Pons (tissue), 1 donor: ENCODE measurements at places on chromosomes 16 and 17.

GRCh38 chr17:73042809-73043685, 49.4 kb downstream of the SLC39A11 start:
- peak; percentile 61 for DNase-seq

DNA sequence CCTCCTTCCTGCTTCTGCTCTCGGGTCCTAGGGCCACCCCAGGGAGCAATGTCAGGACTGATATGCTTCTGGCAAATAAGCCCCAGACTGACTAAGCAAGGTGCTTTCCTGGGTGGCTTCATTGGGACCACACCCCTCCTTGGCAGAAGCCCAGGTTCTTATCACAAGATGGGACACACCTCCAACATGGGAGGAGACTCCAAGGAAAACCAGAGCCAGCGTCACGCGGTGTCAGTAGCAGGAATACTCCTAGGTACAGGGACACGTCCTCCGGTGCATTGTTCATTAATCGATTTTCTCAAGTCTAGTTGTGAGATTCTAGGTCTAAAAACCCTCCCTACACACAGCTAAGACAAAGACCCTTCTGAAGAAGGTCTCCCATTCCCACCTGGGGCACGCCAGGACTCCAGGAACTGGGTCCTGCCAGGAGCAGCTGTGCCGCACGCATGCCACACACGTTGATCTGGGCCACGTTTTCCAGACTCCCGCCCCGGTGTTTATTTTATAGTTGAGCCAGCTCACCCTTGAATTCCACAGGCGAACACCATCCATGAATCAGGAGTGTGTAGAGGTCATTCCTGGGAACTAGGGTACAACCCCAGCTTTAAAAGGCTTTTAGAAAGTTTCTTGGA, 30.8 kb downstream of the FA2H start:
- no peak for DNase-seq

- DNase-seq, result no peak
These were observed 1290.6 kb upstream of the CDH8 start for GRCh38 chr16:63326736-63327339.

GRCh38 chr17:81922566-81923301, 4.8 kb upstream of the SIRT7 start:
- no peak for DNase-seq

- peak; percentile 24 for DNase-seq
These were observed 27.6 kb downstream of the CCDC40 start for GRCh38 chr17:80063830-80064585.

- no peak for DNase-seq
These were observed 63.5 kb downstream of the SPACA3 start for GRCh38 chr17:33055171-33055611.

- DNase-seq, result no peak
These were observed 42.0 kb downstream of the PECAM1 start for GRCh38 chr17:64348666-64349065.

GRCh38 chr16:78562111-78562510, 462.7 kb downstream of the WWOX start:
- DNase-seq, result no peak

GRCh38 chr17:48631693-48632578, 5.8 kb upstream of the HOXB9 start:
- no peak for DNase-seq

DNA sequence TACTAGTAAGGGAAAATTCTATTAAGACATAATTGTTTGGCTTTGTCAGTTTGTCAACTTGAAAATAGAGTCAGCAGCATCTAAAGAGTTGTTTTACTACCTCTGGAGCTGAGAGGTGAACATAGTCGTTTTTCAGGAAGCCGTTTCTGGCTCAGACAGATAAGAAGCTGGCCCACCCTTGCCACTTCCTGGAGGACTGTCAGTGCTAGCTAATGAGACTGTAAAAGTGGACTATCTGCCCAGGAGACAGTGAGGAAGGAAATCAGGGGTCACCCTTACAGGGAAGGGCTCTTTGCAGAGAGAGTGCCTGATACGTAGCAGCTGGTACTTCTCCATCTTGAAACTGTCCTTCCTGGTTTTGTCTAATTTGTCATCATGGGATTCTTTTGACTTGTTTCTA, 328.7 kb downstream of the WWOX start:
- DNase-seq, result no peak

DNA sequence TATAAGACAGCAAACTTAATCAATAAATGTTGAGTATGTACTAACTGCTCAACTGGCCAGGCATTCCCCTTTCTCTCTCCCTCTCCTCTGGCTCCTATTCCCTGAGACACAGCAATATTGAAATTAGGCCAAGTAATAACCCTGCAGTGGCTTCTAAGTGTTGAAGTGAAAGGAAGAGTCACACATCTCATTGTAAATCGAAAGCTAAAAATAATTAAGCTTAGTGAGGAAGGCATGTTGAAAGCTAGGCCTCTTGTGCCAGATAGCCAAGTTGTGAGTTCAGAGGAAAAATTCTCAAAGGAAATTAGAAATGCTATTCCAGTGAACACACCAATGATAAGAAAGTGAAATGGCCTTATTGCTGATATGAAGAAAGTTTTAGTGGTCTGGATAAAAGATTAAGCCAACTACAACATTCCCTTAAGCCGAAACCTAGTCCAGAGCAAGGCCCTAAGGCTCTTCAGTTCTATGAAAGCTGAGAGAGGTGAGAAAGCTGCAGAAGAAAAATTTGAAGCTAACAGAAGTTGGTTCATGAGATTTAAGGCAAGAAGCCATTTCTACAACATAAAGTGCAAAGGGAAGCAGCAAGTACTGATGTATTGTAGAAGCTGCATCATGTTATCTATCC, 35.4 kb upstream of the ABCC11 start:
- peak; percentile 47 for DNase-seq

DNA sequence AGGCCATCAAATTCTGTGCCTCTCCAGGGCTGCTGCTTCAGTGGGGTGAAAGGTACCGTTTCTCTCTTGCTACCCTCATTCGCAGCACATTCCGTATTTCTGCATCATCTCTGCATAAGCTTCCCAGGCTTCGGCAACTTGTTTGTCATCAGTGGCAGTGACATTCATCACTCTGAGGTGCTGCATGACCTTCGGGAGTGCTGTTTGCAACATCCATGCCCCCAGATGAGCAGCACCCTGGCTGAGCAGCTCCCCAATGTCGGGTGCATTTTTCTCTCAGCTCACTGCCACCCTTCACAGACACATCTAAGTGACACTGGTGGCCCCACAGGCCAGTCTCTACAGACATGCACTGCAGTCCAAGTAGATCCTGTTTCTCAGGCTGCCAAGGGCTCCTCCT, 3.8 kb downstream of the CREBBP start:
- no peak for DNase-seq

- no peak for DNase-seq
These were observed 222.5 kb upstream of the GSE1 start for GRCh38 chr16:85390511-85391174.

GRCh38 chr17:57114085-57114673, 29.1 kb downstream of the AKAP1 start:
- DNase-seq, result no peak

- no peak for DNase-seq
These were observed 3.4 kb downstream of the SP6 start for GRCh38 chr17:47847341-47848197.

GRCh38 chr17:55889271-55889670, 138.4 kb downstream of the PCTP start:
- DNase-seq, result no peak

- DNase-seq, result no peak
These were observed 4.3 kb upstream of the EZH1 start for GRCh38 chr17:42748908-42749798.

DNA sequence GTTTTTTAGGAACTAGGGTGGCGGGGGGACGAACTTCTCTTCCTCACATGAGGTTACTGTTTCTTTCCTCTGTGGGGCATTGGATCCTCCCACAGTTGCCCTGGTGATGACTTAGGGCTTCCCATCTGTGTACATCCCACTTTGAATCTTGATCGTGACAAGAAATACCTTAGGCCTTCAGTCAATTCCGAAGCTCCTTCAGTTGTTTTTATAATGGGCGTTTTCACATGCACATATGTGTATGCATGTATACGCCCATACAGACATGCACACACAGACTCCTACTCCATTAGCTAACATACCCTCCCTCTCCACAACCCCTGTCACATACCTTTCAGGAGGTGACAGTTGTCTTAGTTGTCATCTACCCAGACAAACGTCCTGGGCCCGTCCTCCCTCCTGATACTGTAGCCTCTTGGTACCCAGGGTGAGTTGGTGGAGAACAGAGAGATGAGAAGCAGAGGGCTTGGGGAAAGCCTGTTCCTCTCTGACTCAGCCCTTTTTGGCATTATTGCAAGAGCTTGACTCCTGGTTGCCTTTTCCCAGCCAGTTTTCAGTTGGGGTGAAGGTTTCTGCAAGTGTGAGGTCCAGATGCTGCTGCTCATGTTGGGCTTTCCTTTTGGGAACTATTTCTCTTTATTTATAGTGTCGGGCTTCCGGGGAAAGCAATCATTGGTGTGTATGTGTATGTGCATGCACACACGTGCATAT, 2.2 kb upstream of the AOC2 start:
- no peak for DNase-seq

DNA sequence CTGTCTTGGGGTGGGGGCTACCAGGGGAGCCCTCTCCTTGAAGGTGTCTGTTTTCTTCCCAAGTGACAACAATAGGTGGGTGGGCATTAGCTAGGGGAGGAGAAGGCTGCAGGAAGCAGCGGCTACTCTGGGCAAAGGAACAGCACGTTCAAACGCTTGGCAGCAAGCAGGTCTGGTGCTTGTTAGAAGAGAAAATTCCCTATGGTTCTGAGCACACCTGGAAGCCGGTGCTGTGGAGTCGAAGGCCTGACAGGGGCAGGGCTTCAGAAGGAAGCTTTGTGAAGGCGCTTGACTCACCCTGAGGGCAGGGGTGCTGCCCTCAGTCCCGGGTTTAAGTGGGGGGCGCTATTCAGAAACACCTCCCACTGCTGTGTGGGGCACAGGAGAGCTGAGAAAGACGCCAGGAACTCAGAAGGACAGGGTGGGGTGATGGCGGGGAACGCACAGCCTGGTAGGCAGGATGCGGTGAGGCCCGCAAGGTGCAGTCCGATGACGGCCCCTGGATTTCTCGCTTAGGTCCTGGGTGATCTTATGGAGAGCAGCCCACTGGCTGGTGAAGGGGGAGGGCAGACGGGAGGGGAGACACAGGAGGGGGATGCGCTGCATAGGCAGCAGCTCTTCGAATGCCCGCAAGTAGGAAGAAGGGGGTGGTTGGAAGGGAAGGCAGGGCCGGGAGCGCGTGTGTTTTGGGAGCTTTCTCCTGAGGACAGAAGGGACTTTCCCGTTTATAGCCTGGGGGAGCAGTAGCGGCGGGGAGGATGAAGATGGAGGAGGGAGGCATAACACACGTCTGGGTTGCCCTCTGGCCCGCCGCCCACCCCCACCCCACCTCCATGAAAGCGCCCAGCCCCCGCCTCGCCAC, 3.2 kb downstream of the GJD3 start:
- no peak for DNase-seq

DNA sequence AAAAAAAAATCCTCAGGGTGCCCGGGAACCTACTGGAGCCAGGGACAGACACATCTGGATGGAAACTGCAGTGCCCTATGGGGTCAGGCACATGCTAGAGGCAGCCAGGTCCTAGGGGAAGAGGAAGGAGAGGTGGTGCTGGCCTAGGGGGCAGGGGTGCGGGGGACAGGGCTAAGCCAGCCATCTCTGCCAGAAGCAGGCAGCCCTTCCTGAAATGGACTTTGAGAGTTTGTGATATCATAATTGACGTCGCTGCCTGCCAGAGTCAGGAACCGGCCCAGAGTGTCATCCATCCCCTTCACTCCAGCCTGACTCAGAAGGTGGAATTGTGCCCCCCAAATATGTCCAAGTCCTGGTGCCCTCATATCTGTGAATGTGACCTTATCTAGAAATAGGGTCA, 25.0 kb upstream of the BAHCC1 start:
- DNase-seq, result no peak

DNA sequence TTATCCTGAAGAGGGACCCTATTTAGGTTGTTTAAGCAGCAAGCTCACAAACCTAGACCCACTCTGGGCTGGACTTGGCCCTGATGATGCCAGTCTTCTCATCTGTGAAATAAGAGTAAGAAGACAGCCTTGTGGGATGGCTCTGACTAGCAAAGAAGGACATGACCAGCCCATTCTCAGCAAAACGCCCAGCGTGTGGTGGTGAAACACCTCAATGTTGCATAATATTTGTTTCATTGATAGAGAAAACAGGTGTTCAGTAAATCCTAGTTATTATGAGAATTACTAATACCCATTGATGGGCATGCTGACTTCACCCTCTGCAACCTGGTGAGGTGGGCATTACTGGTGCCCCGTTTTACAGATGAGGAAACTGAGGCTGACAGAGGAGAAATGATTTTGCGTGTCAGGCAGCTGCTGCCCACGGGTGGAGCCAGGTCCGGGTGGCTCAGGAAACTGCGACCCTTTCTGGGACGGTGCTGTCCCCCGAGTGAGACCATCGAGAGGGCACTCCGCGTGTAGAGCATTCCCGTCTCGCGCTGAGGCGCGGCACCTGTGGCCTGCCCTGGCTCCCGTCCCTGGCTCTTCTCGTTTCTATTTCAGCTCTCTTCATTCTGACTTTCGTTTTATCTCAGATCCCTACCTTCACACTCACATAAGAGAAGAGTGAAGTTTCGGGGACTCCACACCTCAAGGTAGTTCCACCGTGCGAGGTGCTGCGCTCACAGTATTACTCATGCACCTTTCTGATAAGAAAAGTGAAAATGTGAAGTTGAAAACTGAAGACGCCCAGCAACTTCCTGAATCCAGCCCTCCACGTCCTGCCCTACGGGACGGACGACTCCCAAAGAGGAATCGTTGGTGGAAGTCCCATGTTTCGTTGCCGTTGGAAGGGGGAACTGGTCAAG, 48.5 kb downstream of the IRF8 start:
- no peak for DNase-seq

- no peak for DNase-seq
These were observed 45.4 kb downstream of the BAHCC1 start for GRCh38 chr17:81440511-81441244.

- no peak for DNase-seq
These were observed 11.7 kb downstream of the JPH3 start for GRCh38 chr16:87613961-87614360.

DNA sequence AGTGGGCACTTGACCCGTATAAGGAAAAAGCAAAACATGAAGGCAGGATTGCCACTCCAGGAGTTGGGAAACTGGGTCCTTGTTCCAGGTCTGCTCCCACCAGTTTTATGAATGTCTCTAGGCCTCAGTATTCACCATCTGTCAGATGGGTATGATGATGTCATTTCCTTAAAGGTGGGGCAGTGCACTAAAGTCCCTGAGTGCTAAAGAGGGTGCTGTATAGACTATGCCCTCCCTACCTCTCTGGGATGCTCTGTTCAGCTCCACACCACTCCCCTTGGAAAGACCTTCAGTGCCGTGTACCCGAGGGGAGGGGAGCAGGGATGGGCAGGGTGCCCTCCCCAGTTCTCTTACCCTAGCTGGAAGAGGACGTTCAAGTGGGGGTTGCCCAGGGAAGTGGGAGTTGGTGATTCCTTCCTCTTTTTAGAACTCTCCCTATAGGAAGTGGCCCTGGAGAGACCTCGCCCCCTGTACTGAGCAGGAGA, 2.2 kb downstream of the LASP1 start:
- no peak for DNase-seq

GRCh38 chr16:21033704-21034103, 116.9 kb downstream of the DNAH3 start:
- no peak for DNase-seq

GRCh38 chr17:76545918-76546555, 6.2 kb downstream of the PRCD start:
- DNase-seq, result no peak

- no peak for DNase-seq
These were observed 667 bp downstream of the FSCN2 start for GRCh38 chr17:81528651-81529436.

- DNase-seq, result no peak
These were observed 87.9 kb downstream of the OR1D5 start for GRCh38 chr17:2975469-2975958.
